ENCODE measurements at places on chromosomes 4 and X.

- DNase-seq, result no peak
Observed at GRCh38 chrX:110358548-110358947, at the start of gene RTL9. RTL9 (plus strand) TSS chrX:110358848; CDS start chrX:110450618, 91,770 bp downstream.

GRCh38 chr4:5209862-5210261 is 158.6 kb downstream of the STK32B start:
- no peak for DNase-seq

DNA sequence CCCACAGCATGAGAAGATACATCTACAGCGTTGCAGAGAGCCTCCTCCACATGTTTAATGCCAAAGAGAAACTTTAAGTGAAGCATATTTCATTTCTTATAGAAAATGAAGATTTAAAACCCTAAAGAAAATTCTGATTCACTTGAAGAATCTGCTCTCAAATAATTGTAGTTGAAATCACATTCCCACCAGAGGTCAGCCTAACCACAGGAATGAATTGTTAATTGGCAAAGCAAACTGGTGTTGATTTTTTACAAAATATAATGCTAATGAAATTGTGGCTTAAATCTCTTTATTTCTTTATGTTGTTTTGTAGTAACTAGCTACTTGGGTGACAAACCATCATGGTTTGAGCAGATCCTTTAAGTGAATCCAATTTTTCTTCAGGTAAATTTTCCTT is 31.1 kb upstream of the WDR17 start:
- DNase-seq, result peak; percentile 13

DNA sequence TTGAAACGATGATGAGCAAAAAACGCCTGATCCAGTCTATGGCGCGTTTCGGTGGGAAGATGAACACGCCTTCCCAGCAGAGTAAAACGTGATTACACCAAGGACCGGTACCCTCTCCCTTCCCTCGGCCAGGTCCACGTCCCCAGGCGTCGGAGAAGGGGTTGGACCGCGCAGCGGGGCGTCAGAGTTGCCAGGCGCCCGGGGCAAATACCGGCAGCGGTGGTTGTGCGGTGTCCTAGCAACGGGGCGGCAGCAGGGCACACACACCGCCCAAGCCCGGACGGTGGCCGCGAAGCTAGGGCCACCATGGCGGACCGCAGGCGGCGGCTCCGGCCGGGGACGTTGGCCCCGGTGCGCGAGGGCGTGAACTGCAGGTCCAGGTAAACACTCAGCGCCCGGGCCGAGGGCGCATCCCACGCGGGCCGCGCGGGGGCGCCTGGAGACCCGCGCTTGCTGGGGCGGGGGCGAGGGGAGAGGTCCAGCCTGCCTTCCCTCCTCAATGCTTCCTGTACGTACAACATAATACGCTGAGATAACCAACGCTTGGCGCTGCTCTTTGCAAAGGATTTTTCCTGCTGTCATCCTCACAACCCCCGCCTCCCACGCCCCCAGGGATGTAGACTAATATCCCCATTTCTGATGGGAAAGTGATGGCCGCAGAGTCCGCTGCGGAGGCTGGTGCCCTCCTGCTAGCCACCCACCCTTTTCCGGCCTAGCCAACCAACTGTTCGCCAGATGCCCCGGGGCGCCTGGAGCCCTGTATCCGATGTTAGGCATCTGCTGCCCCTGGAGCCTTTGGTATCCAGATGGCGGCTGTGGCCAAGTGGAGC is at the start of gene FAM47E:
TSS of gene FAM47E (plus strand) at position 281 of the 830 bp plus-strand sequence. CDS start at position 307, 26 bp downstream.
- no peak for DNase-seq

GRCh38 chr4:186449954-186450353 is 105.4 kb downstream of the MTNR1A start:
- DNase-seq, result no peak
